GM19239 (cell line): ENCODE measurements at places on chromosomes 6 and 20.

DNA sequence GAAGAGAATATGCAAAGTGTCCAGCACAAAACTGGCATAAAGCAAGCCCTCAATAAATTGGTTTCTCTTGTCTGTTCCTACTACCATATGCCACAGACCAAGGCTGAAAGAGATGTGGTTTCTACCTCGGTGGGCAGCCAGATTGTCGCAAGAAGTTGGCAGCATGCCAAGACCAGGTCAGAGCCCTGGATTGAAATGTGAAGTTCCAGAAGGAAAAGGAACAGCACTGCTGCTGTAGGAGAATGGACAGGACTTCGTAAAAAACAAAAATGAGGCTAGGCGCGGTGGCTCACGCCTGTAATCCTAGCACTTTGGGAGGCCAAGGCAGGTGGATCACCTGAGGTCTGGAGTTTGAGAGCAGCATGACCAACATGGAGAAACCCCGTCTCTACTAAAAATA, 22.1 kb downstream of the MRPL14 start:
- DNase-seq, result no peak

GRCh38 chr20:24935140-24935539, 13.9 kb upstream of the CST7 start:
- no peak for DNase-seq

GRCh38 chr6:139820210-139820609, 445.8 kb upstream of the CITED2 start:
- no peak for DNase-seq

DNA sequence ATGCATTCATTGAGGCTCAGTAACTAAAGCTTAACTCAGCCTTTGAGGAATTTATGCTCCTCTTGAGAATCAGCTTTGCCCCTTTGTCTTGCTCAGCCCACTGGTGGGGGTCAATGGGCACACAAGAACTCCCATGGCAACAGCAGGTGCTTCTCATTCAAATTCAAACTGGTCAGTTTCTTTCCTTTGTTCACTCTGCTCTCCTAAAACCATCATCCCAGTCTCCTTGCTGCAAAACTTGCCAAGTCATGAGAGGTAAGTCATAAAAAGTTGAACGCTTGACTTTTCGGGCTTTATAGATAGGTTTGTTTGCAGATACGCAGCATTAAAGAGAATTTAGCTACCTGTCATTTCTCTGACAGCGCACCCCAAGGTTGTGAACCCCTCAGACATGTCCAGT, 146.8 kb downstream of the TFAP2A start:
- no peak for DNase-seq

GRCh38 chr6:78883651-78884050, 16.3 kb downstream of the IRAK1BP1 start:
- no peak for DNase-seq

GRCh38 chr6:79543886-79544285, 6.7 kb upstream of the LCA5 start:
- no peak for DNase-seq

DNA sequence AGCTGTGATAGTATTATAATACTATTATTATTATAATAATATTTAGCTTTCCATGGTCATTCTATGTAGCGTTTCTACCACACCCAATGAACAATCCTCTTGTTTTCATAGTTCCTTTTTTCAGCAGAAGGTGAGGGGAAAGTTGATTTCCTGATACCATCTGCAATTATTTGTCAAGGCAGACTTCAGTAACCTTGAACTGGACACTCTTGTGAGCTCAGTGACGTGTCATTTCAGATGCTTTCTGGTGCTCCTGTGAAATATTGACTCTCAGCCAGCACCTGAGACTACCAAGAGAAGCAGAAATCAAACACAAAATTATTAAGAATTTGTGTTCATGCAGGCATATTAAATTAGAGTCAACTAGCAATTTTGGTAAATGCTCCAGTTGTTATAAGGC, 46.0 kb upstream of the PROKR2 start:
- DNase-seq, result no peak

DNA sequence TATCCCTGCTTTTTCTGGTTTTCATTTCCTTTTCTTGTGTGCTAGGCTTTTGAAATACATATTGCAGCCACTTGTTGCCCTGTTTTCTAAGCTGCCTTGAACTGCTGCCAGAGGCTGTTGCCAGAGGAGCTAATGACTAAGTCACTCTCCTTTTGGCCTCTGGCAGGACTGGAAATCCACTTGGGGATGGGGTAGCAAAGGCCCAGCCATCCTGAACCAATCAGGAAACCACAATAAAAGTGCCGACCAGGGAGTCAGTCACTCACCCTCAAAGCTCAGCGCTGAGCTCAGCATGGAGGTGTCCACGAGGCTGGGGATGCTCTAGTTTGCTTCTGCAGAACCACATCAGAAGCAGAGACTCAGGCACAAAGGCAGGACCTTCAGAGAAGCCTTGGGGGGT, 813.0 kb downstream of the DHX35 start:
- no peak for DNase-seq

GRCh38 chr6:131419702-131420101, 153.3 kb upstream of the ARG1 start:
- no peak for DNase-seq

DNA sequence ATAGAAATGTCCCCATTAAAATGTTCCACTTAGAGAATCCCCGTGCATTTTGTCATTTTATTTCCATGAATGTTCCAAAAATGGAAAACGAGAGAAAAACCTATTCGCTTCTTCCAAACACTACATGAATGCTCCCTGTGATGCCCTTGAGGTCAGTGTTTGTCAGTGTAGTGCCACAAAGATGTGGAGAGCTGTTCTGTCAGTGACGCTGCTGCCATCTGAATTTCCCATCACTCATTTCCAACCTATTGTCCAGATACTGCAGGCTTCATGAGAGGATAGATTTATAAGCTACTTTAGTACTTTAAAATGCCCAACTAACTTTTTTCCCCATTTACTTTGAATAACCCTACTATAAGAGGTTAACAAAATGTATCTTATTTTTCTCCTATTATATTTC, 335.8 kb downstream of the CDKAL1 start:
- DNase-seq, result no peak

DNA sequence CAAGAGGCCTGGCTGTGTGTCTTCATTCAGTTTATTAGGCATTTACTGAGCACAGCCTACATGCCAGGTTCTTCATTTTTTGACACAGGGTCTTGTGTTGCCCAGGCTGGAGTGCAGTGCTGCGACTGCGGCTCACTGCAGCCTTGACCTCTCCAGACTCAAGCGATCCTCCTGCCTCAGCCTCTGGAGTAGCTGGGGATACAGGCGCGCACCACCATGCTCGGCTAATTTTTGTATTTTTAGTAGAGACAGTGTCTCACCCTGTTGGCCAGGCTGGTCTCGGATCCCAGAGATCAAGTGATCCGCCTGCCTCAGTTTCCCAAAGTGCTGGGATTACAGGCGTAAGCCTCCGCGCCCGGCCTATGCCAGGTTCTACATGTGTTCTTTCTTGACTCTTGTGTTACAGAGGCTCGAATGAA, 601 bp upstream of the ATRN start:
- no peak for DNase-seq

DNA sequence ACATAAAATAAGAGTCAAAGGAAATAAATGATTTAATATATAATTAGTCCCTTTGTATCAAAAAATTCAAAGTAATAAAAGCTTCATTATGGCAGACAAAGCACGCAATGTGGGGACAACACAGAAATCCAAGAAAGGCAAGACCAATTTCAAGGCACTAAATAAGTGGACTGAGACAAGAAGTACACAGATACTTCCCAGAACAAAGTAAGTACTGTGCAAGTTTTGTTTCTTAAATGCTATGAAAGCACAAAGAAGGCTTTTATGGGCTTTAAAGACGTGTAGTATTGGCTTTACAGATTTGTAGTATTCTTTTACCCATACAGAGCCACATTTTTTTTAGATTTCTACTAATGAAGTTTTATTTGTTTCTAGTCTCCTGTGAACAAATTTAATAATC, 174.6 kb downstream of the TRDN start:
- DNase-seq, result no peak

- DNase-seq, result no peak
Observed at GRCh38 chr6:142960098-142960497, 15.1 kb upstream of the HIVEP2 start.

DNA sequence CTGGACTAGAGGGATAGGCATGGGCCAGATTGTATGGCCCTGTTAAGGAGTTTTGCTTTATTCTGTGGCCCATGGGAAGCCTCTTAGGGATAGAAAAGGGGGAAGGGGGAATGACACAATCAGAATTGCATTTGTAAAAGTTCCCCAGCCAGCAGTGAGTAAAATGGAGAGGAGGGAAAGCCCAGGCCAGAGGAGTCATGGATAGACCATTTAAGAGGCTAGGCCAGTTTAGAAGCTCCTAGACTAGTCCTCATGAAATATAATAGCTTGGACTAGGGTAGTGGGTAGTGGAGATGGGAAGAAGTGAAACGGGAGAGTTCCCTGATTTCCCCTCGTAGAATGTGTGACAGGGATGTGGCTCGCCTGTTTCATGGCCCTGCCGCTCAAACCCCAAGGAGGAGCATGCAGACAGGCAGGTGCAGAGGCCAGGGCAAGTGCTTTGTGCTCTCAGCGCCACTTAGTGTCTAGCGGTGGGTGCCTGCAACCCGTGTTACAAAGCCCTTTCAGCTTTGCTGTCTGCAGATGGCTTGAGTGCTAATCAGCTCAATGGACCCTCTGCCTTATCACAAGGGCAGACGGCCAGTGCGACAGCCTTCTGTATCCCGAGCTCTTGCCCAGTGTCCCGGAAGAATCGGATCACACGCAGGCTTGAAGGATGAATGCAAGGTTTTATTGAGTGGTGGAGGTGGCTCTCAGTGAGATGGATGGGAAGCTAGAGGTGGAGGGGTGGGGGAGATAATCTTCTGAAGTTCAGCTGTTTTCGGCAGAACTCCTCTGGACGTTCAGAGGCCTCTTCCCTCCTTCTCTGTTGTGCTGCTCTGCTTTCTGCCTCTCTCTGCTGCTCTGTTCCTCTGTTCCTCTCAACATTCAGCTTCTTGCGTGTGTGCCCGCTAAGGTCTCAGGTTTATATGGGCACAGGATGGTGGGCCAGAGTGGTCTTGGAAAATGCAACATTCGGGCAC, 141.1 kb downstream of the CEP57L1 start:
- no peak for DNase-seq

DNA sequence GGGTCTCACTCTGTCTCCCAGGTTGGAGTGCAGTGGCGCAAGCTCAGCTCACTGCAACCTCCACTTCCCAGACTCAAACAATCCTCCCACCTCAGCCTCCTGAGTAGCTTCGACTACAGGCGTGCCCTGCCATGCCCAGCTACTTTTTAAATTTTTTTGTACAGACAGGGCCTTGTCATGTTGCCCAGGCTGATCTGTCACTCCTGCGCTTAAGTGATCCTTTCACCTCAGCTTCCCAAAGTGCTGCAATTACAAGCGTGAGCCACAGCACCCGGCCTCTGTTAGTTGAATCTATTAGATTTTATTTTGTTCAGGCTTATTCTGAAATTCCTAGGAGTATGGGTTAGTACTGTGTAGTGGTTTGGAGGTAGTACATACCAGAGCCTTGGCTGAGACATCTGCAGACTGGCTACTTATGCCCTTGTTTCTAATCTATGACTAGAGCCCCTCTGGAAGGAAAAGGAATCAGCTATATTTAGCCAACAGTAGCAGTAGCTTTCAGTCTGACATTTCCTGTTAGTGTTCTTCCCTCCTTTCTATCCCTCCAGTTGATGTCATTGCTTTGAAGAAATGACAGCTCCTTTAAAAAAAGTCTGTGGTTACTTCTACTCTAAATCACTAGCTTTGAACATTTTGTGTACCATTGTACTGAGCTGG, 74.4 kb downstream of the ITCH start:
- no peak for DNase-seq

DNA sequence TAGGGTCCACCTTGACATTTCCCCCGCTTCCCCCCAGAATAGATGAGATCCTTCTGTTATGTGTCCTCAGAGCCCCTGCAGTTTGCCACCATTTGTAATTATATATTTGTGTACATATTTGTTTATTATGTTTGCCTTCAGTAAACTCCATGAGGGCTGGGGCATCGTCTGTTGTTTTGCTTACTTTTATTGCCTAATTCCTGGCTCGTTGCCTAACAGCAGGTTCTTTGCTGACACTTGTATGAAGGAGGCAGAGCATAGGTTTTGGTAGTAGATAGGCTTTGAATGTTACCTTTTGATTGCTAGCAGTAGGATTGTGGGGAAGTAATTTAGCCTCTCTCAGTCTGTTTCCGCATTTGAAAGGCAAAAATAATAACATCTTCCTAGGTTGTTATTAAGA, 9.9 kb downstream of the MAP3K4 start:
- DNase-seq, result no peak

- DNase-seq, result no peak
Observed at GRCh38 chr6:160349020-160349441, 853 bp downstream of the SLC22A3 start.

DNA sequence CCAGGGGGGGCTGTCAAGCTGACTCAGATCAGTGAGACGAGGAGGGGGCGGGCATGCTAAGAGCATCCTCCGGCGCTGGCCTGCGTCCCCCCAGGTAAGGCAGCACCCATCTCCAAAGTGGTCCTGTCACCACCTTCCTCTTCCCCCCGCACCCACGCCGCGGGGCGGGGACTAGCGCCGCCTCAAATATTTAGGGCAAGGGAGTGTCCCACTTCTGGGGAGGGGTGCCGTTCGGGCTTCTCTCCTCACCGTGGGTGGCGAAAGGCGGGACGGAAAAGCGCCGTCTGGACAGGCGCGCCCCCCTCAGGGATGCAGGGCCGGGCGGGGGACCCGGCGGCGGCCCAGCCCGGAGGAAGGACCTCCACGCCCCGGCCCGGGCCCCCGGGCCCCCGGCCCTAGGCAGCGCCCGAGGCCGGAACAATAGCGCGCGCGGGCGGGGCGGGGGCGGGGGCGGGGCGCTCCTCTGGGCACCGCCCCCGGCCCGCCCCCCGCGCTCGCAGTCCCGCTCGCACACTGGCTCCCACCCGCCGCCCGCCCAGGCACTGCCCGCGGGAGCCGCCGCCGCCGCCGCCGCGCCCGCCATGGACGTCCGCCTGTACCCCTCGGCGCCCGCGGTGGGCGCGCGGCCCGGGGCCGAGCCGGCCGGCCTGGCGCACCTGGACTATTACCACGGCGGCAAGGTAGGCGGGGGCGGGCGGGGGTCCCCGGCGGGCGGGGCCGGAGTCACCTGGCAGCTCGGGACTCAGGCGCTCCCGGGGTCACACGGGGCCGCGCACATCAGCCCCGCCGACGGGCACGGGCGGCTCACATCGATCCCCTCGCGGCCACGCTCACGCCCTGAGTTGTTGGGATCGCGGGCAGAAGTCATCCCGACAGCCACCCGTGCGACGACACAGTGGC, at the start of gene TOX2:
TOX2 (plus strand) TSS at position 542 of the 900 bp plus-strand sequence; CDS start at position 582, 40 bp downstream.
- peak; percentile 70 for DNase-seq

DNA sequence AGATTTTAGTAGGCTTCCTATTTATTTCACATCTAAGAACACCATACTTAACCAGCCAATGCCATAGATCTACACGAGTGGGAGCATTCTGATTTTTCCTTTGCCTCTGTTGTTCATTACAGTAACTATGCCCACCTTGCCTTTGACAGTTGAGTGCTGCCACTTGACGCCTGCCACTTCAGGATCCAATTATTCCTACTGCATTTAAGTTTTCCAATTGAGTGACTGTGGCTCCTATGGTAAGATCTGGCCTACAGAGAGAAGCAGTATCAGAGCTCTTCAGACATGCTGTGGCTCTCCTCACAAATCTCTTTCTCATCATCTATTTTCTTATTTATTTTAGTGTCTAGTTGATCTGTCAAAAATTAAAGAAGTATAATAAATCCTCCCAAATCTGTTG, 403.0 kb upstream of the SPTLC3 start:
- no peak for DNase-seq

GRCh38 chr6:25503686-25504085, 148.3 kb upstream of the SCGN start:
- no peak for DNase-seq
